Naive thymus-derived CD8-positive, alpha-beta T cell (primary cell): ENCODE measurements at places on chromosomes 5 and 9.
A peak's percentile ranks its signal among the peaks of the same experiment; 100 is the strongest.

GRCh38 chr9:19174127-19174912, 47.0 kb upstream of the PLIN2 start:
- no peaks in the 10 kb centered on the region for H3K36me3 ChIP-seq
- H3K27me3 ChIP-seq: no peaks in the 10 kb centered on the region
- H3K4me3 ChIP-seq: peak overlapping the region; percentile 45
- peak overlapping the region; percentile 71 for H3K27ac ChIP-seq

DNA sequence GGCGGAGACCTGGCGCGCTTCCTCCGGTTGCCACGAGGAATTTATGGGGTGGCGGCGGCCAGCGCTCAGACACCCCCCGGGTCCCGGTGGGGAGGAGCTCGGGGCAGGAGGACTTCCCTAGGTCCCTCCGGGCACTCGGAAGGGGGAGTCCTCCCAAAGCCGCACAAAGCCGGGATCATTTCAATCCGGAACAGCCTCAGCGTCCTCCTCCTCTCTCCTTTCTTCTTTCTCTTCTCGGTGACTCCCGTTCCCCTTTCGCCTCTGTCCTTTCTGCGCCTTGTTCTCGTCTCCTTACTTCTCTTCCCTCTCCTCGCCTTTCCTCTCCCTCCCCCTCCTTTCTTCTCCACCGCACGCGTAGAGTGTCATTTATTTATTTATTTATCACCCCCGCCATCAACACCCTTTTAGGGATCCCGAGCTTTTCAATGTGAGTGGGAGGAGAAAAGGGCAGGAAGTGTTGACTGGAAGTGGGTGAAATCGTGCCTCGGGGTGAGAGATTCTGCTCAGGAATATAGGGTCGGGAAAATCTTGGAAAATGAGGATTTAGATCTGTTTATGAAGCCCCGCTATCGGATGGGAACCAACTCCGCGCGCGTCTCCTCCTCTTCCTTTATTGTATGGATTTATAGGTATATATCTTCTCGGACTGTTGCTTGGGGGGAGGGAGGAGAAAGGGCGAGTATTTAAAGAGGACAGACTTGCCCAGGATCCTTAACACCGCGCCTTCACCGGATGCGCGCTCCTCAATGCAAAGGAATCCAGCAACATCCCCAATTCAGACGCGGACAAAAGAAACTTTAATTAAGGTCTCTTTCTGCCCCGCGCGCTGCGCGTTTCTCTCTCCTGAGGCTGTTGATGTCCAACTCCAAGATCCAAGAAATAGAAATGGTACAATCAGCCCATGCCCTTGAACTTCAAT, 2.0 kb upstream of the ZNF462 start:
- H3K36me3 ChIP-seq: peaks cover 4% of the 10 kb centered on the region
- peaks cover 37% of the 10 kb centered on the region for H3K4me1 ChIP-seq
- DNase-seq: no peak
- peaks cover 67% of the 10 kb centered on the region for H3K27me3 ChIP-seq

GRCh38 chr5:96718635-96719077, 56.5 kb downstream of the CAST start:
- no peak for DNase-seq
- no peaks in the 10 kb centered on the region for H3K27me3 ChIP-seq
- no peaks in the 10 kb centered on the region for H3K36me3 ChIP-seq

DNA sequence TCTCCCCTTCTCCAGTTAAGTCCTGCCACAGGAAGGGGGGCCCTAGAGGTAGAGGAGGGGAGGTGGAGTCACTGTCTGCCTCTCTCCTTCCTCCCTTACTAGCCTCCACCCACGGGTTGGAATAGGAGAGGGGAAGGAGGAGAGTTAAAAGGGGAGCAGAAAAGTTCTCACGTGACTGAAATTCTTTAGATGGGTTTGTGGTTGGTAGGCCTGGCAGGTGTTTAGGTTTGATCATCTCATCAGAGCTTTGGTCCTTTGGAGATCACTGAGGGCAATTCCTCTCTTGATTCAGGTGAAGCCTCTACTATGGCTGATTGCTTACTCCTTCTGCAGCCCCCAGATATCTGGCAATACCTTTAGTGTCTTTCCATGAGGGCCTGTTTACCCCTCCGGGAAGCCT, 24.9 kb upstream of the C5orf63 start:
- no peak overlapping the region for H3K27ac ChIP-seq
- no peaks in the 10 kb centered on the region for H3K36me3 ChIP-seq
- H3K27me3 ChIP-seq: no peaks in the 10 kb centered on the region
- no peak overlapping the region for H3K4me3 ChIP-seq
- DNase-seq: no peak
- peaks cover 13% of the 10 kb centered on the region for H3K4me1 ChIP-seq

DNA sequence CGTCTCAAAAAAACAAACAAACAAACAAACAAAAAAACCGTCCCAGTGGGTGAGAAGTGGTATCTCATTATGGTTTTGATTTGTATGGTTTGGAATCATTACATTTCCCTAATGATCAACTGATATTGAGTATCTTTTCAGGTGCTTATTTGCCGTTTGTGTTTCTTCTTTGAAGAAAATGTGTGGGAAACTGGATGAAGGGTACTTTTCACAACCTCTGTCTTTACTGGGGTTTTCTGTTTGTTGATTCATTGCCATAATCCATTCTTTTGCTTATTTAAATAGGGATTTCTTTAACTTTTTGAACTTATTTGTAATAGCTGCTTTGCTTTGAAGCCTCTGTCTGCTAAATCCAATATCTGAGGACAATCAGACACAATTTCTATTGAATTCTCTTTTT, 9.2 kb upstream of the BICD2 start:
- H3K4me3 ChIP-seq: no peak overlapping the region
- H3K27ac ChIP-seq: no peak overlapping the region
- H3K4me1 ChIP-seq: peaks cover 26% of the 10 kb centered on the region
- H3K36me3 ChIP-seq: no peaks in the 10 kb centered on the region
- no peak for DNase-seq

DNA sequence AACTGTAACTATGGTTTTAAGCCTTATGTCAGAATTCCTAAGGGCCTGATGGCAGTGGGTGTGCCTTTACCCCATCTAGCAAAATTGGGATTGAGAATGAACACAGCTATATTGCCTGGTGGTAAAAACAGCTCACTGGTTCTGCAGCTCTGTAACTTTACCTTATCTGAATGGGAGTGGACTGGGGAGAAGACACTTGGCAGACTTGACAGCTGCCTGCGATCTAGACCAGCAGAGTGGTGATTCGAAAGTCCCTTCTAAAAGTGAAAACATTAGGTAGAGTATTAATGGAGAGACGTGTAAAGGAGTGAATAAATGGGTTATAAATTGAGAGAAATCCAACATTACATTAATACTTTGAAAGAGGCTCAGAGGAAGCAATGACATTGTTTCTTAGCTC, 289.1 kb upstream of the EDIL3 start:
- DNase-seq: no peak
- no peak overlapping the region for H3K4me3 ChIP-seq

DNA sequence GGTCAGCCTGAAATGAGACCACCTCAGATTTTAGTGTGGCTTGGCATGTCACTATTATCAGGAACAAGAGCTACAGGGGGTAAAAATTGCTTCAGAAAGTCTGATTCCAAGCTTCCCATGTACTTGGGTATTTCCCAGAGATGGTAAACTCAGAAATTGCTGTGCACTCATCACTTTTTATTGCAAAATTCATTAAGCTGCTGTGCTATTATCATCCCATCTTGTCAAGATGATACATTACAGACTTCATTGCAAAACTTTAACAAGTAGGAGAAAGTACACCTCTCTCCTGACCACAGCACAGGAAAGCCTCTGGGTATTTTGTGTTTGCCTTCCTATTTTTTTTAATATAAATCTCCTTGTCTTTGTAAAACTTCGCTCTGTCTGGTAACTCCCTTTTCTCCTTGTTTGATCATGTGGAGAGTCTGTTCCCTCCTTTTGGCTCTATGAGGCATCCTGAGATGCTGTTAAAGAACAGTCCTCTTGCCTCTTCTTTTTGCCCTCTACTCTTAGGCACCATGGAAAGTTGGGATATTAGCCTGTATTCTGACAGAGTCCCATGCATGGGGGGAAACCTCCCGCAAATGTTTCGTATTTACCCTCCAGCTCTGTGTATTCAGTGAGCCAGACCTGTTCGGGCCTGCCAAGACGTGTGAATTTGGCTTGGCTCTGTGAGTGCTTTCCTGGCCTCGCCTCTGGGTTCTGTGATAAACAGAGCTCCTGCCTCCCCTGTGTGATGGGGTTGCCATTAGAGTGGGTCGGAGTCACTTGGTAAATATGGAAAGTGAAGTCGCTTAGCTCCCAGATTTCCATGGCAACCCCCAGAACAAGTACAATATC, 260.7 kb downstream of the NR3C1 start:
- no peaks in the 10 kb centered on the region for H3K27me3 ChIP-seq
- H3K27ac ChIP-seq: peak overlapping the region; percentile 15
- H3K36me3 ChIP-seq: peaks cover 4% of the 10 kb centered on the region
